B cell (primary cell): ENCODE measurements at places on chromosomes 16 and 17. TPM values are rescaled to one million over a fixed set of nuclear protein-coding genes. Genes with fewer than 3 reads are reported as not detected.

DNA sequence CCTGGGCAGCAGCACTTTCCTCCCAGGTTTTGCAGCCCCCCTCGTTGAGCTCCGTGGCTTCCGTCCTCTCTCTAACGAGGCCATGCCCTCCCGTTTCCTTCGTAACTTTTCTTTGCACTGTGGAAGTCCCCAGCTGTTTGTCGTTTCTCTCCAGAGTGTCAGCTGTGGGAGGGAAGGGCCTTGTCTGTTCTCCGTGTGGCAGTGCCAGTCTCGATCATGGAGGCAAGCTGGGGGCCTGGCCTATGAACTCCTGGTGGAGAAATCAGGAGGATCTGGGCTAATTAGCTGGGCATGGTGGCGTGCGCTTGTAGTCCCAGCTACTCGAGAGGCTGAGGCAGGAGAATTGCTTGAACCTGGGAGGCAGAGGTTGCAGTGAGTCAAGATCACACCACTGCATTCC is 28.3 kb downstream of the TBCD start:
- no peaks in the 10 kb centered on the region for H3K27me3 ChIP-seq
- DNase-seq, result no peak
- peaks cover 2% of the 10 kb centered on the region for H3K36me3 ChIP-seq
- no peak overlapping the region for H3K27ac ChIP-seq

DNA sequence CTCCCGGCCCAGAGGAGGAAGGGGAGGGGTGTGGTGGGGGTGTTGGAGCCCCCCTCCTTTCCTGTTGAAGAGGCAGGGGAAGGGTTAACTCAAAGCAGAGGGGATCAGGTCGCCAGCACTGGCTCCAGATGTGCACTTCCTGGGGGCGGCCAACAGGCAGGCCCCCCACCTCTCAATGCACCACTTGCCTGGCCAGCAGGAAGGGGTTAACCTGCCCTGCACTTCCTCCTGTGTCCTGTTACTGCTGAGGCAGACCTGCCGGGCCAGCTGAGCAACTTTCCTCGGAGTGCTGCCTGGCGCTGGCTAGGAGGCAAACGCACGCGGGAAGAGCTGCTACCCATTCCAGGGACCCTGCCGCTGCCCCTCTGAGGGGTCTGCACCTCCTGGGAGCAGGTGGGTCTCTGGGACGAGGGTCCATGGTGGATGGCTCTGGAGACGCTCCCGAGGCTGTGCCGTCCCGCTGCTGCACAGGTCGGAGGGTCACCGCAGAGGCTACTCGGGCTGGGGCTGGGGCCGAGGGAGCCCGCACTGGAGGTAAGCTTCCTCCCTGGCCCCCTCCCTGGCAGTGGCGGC is at the start of gene EPN3:
Gene EPN3 (plus strand): TSS at position 284 of the 573 bp plus-strand sequence. CDS start 3,822 bp downstream, outside the sequence.
- DNase-seq, result no peak
- no peak within 1 kb of the TSS for H3K27ac ChIP-seq
- no peak within 1 kb of the TSS for H3K4me3 ChIP-seq
- peaks cover 44% of the 10 kb centered on the region for H3K27me3 ChIP-seq

RNF166 gene
- 64.1 and 75.8 TPM in 2 replicates for total RNA-seq

HCRT gene
- not detected in 2 replicates for total RNA-seq

PDILT gene
- total RNA-seq, result not detected in 2 replicates
